ENCODE measurements at places on chromosomes 16 and 17.

DNA sequence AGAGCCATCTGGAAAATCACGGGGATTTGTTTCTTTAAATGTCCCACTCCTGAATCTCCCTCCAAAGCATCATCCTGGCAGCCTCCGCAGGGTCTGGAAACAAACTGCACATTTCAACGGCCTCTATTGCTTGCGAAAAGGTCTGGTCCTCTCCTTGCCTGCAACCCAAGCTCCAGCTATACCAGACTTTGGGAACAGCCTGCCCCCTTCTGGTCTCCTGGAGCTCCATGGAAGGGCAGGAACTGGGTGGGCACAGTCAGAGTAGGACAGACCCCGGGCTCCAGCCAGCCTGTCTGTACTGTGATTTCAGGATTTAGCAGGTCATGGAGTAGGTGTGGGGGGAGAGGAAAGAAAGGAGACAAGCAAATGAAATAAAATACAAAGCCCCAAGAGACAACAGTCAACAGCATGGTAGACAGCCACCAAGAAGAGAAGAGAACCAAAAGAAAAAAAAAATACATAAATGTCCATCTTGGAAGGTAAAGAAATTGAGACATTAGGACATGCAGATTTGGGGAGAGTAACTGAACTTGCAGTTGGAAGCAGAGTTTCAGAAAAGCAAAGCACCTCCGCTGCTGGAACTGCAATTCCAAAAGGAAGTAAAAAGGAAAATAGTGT lies 2.7 kb downstream of the XYLT1 start:
- peak; percentile 95 for DNase-seq

GRCh38 chr16:60414613-60415012 lies 1621.6 kb downstream of the CDH8 start:
- DNase-seq = no peak

DNA sequence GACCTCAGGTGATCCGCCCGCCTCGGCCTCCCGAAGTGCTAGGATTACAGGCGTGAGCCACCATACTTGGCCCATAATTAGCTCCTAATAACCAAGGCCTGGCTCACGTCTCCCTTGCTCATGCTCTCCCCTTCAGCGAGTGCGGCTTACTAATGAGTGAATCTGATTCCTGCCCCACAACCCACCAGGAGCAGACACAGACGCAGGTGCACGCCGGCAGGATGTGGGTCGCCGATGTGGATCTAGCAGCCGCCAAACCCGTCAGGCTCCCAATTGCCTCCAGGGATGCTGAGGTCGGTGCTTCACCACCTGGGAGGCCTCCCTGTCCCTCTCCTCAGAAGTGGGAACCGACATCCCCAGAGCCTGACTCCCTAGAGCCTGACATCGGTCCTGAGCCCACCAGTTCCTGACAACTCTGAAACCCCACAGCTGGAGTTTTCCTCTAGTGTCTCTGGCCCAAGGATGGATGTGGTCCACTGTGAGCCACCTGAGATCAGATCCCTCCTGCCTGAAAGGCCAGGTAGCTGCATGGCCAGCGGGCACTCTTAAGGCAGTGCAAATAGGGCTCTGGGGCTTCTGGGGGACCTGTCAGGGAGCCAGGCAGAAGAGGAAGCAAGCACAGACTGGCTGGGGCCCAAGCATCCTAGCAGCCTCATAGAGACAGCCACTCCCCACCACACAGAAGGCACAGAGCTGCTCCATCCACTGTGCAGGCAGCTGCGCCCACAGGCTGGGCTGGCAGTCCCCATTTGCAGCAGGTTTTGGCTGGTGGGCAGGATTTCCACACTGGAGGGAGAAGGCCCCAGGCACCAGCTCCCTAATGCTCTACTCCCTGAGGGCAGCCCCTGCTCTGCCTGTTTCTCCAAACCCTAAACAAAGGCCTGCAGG lies 10.8 kb downstream of the EXOC7 start:
- no peak for DNase-seq

GRCh38 chr16:21985524-21985923 lies 15.4 kb downstream of the PDZD9 start:
- no peak for DNase-seq

- DNase-seq = no peak
Measured at GRCh38 chr16:11094857-11095565, 150.6 kb downstream of the CLEC16A start.

DNA sequence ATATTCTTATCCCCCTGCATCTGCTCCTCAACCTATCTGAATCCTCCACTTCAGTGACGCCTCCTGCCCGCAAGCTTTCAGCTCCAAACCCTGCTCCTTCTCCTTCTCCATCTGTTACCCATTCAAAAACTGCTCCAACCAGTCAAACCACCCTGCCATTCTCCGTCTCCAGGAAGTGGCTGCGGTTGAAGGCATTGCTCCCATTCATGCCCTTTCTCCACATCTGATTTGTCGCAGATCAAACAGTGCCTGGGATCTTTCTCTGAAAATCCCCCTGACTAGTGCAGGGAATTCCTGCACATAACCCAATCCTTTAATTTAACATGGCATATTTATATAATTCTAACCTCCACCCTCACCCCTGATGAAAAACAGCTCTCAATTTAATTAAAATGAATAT lies 56.3 kb downstream of the SLFN5 start:
- DNase-seq = no peak

- no peak for DNase-seq
Measured at GRCh38 chr17:40218006-40218739, 931 bp upstream of the WIPF2 start.

DNA sequence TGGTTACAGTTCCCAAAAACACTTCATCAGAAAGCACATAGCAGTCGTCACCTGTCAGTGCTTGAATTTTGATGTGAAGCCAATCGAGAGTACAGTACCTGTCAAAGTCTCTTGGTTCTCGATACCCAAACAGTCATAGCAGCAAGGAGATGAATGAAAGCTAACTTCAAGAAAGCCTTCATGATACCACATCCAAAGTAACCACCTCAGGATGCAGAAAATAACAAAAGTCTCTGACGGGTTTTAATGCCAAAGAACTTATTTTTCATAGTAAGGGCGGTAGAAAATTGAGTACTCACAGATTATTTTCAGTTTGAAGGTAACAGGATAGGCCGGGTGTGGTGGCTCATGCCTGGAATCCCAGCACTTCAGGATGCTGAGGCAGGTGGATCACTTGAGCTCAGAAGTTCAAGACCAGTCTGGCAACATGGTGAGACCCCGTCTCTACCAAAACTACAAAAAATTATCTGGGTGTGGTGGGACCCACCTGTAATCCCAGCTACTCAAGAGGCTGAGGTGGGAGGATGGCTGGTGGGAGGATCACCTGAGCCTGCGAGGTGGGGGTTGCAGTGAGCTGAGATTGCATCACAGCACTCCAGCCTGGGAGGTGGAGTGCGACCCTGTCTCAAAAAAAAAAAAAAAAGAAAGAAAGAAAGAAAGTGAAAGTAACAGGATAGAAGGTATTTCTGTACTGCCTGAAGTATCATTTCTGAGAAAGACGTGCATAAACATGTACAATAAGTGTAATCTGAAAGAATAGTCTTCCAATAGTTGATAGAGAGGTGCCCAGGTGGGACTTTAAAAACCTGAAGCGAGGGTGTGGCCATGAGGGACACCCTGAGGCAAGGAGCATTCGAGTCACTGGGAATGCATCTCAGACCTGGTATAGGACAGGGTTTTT lies 15.4 kb downstream of the MFSD11 start:
- no peak for DNase-seq

DNA sequence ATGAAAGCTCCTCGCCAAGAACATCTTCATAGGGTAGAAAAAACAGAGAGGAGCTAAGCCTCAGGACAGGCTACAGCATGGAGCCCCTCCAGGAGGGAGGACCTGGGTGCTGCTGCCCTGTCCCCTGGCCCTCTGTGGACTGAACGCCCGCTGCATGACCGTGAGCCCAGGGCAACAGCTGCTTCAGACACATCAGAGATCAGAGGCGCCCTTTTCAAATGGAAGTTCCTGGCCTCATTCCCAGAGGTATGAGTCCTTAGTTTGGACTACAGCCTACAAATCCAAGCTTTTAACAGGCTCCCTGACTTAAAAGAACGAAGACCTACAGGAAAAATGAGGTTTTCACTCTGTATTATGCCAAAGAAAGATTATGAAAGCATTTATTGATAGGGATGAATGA lies 48.5 kb downstream of the ZNF18 start:
- peak; percentile 32 for DNase-seq

- no peak for DNase-seq
Measured at GRCh38 chr16:51621610-51622009, 470.5 kb upstream of the SALL1 start.

GRCh38 chr17:64126918-64127317 lies 3.0 kb downstream of the ERN1 start:
- DNase-seq = no peak

GRCh38 chr17:76643553-76644148 lies at the start of gene ST6GALNAC1:
Gene ST6GALNAC1, minus strand, starts transcription at chr17:76643757. Its CDS starts 119 bp downstream, at chr17:76643638.
- DNase-seq = no peak

- no peak for DNase-seq
Measured at GRCh38 chr17:43591779-43592562, 45.8 kb upstream of the ETV4 start.

DNA sequence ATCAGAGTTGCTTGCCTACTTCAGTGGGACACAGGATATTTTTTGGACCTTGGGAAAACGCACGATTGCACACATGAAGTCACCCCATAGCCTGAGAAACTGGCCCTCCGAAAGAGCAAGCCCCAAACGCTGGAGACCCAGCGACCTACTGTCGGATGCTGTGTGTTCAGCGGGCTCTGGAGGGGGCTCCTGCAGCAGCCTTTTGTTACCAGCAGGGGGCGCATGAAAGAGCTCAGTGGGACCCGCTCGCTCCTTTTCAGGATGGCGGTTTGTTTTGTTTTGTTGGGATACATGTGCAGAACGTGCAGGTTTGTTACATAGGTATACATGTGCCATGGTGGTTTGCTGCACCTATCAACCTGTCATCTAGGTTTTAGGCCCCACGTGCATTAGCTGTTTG lies 28.4 kb downstream of the MYH3 start:
- no peak for DNase-seq

GRCh38 chr17:70618641-70619040 lies 449.3 kb downstream of the KCNJ2 start:
- DNase-seq = no peak

DNA sequence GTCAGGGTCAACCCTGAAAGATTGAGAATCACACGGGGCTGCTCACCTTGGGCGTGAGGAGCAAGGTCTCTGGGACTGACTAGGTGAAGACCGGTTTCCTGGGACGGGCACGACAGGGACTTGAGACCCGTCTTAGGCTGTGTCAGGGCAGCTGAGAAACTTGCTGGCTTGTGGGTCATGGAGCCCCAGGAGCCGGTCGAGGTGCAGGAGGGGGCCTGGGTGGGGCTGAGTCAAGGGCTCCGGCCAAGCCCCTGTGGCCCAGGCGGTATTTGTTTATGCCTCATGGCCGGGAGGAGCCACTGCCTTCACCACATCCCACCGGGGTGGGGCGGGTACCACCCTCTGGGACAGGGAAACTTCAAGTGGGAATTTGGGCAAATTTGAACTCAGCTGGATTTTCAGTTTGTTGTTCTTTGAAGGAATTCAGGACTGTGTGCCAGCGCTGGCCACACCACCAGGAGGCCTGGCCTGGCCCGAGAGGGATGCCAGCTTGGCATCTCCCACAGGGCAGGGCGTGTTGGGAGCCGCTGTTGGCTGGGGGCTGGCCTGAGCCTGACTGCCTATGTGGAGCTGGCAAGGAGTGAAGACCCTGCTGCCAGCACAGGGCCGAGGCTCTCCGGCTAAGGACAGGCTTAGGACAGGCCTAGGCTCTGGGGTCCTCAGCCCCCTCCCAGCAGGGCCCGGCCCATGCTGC lies 116.1 kb downstream of the METRNL start:
- no peak for DNase-seq

DNA sequence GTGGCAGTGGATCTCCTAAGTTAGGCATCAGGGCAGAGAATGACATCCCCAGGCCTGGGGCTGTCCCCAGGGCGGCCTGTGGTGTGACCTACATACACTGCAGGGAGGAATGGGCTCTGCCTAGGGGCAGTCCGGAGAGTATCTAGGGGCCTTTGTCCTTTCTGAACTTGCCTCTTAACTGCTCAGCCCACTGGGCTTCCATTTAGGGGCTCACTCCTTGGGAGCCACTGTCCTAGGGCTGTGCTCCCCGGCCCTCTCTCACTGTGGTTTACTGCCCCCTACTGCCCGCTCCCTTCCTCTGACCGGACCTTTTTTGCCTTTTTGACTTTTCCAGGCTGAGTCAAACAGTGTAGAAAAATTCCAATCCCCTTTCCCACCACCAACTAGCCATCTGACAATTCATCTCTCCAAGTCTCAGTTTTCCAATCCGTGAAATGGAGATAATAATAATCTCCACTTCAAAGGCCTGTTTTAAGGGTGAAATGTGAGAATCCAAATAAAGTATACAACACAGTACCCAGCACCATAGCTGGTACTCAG lies 66.8 kb downstream of the DNAH3 start:
- DNase-seq = peak; percentile 20

- no peak for DNase-seq
Measured at GRCh38 chr16:85867189-85867588, 31.8 kb upstream of the IRF8 start.

GRCh38 chr17:77496831-77497577 lies 356.2 kb downstream of the SEC14L1 start:
- no peak for DNase-seq

GRCh38 chr16:81632392-81633146 lies 146.5 kb upstream of the PLCG2 start:
- no peak for DNase-seq

DNA sequence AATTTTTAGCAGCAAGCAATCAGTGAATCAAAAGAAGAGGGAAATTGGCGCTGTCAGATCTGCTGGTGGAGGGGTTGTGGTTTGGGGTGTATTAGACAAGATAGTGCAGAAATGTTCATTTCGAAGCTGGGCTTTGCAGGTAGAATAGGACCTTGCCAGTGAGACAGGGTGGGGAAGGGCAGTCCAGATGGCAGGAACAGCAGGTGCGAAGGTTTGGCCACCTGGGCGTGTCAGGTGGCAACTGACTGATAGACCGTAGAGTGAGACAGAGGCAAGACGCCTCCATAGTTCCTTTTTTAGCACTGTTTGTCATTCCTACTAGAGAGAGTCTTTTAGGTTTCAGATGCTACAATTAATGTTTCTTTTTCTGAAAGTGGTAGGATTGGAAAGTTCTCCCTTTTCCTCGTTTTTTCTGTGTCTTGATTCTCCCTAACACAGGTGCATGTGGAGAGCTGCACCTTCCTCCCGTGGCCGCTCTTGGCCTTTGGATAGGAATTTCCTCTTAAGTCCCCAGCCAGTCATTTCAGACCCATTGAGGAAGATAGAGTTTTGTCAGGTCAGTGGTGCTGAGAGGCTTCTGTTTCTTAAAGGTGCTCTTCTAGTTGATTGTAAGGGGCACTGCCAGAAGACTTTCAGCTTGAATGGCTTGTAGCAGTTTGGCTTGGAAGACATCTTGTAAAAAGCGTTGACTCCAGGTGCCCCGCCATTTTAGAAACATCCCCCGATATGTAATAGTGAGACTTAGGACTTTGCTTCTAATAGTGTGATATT lies 315.6 kb downstream of the SNX29 start:
- no peak for DNase-seq

Data from pons (tissue), 1 donor.